ENCODE measurements at places on chromosomes 2 and 18.

GRCh38 chr18:55500316-55501086, 87.5 kb downstream of the TCF4 start:
- no peak for DNase-seq

DNA sequence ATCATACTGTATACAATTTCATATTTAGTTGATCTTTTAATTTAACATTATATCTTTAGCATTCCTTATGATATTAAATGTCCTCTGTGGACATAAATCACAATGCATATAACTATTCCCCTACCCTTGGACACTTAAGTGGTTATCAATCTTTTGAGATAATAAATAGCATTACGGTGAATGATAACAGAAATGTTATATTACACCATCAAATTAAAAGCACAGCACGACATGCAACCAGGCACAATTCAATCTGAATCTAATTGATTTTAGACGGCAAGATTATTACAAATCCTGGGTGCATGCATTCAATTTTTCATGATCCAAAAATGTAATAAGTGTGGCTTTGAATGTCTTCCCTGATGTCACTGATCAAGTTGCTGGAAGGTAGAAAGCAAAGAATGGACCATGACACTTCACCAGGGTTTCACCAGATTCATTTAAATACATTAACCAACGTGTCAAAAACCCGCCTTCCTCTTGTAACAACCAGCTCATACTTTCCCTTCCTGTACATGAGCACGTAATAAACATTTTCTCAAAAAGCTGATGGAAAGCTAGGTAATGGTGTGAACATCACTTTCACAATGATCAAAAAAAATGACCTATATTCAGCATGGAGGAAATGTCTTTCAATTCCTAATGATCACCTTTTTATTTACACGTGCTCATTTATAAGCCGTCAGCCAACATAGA, 513.7 kb upstream of the ID2 start:
- no peak for DNase-seq

- peak; percentile 35 for DNase-seq
Measured at GRCh38 chr2:232464544-232464885, 8.6 kb downstream of the ALPI start.

GRCh38 chr18:805755-806110, 6.3 kb downstream of the YES1 start:
- DNase-seq = no peak

DNA sequence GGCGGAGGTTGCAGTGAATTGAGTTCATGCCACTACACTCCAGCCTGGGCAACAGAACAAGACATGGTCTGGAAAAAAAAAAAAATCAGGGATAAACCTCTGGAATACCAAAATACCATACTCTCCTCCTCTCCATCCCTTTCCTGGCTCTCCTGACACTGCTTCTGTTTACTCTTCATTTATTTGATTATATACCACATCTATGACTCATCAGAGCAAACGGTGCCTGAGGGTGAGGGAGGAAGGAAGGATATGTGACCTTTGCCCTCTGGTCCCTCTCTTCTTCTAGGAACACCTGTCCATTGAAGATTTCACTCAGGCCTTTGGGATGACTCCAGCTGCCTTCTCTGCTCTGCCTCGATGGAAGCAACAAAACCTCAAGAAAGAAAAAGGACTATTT, 30.0 kb downstream of the VIL1 start:
- DNase-seq = no peak

GRCh38 chr2:154267983-154268382, 396.3 kb downstream of the GALNT13 start:
- DNase-seq = no peak

DNA sequence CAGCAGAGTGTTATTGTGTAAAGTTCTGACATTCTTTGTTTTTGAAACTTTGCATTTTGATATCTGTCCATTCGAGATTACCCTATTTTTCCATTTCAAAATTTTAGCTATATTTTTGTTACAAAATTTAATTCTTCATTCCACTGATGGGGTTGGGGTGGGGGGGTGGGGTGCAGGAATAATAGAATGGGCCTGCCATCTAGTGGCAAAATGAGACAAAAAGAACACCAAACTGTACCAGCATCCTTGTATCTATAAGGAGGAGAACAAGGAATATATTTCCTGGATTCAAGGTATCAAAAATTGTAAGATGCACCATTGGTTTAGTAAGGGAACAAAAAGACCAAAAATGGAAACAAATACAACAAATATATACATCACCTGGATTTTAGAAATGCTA, 27.9 kb upstream of the TTR start:
- DNase-seq = no peak

DNA sequence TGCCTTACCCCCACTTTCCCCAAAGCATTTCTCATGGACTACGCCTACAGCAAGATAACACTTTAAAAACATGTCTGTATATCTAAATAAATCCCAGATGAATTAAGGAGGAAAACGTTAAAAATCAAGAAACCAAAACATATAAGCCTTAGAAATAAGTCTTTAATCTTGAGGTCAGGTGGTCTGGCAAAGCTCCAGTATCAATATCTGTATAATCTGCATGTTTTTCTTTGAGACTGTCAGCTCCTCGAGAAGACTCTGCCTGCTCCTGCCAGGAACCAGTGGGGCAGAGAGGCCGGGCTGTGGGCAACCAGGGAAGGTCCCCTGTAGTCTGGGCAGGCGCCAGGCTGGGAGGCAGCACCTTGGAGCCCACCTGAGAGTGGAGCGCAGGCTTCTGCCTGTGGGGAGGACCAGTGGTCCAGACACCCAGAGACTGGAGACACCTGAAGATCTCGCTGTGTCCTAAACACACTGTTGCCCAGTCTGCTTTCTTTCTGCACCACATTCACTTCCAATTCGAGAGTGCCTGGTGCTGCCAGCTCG, 291.0 kb upstream of the SOX11 start:
- DNase-seq = no peak

DNA sequence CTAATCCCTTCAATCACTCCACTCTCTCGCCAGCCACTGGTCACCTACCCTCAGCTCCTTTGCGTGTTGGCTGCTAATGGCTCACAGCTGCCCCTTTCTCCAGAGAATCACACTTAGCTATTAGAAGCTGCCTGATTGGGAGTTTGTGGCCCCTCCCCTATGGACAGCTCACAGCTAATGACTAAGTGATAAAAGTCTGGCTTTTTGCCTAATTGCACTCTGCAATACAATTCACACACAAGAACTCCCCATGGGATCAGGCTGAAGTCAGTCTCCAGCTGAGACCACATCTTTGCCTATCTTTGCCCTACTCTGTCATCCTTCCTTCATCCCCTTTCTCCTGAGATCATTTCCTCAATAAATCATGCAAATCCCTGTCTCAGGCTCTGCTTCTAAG, 701.9 kb upstream of the RAB6C start:
- DNase-seq = no peak

GRCh38 chr2:159076241-159076640, 107.8 kb downstream of the TANC1 start:
- DNase-seq = no peak

DNA sequence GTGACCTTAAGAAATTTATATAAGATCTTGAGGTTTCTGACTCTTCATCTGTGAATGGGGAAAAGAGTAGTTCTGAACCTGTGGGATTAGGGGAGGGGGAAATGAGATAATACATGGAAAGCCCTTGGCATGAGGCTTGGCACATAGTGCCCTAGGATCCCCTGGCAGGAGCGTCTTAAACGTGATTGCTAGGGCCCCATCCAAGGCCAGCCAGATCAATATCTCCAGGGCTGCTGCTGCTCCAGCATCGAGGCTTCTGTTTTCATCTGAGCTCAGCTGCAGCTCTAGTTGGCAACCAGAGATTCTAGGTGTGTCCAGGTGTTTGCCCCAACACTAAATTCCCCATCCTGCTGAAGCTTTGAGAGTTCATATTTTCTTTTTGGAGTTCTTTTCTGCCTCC, 71.0 kb downstream of the IL1R2 start:
- no peak for DNase-seq

DNA sequence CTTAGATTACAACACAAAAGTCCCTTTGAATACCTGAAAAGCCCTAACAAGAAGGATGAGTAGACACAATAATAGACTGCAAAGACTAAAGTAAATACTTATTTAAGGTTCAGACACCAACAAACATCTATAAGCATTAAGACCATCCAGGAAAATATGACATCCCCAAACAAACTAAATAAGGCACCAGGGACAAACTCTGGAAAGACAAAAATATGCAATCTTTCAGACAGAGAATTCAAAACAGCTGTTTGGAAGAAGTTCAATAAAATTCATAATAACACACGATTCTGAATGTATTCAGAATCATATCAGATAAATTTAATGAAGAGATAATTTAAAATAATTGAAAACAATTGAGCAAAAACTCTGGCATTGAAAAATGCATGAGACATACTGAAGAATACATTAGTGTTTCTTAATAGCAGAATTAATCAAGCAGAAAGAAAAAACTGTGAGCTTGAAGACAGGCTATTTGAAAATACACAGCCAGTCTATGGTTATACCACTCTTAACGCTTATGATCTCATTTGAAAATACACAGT, 1388.8 kb downstream of the DSC3 start:
- DNase-seq = no peak

DNA sequence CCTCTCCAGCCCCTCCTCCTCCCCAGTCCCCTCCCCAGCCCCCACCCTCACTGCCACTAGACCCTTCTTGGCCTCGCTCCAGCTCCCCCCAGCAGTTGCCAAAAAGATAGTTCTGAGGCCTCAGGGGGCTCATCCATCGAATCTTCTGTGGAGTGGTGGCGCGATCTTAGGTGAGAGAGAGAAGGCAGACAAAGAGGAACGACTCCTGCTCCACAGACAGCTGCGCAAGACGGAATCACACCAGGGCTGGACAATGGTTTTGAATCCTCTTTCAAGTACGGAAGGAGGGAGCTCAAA, 68.1 kb downstream of the LAMA3 start:
- no peak for DNase-seq

- DNase-seq = no peak
Measured at GRCh38 chr2:199861132-199861774, 10.3 kb upstream of the FTCDNL1 start.

GRCh38 chr2:139825726-139826125, 1045.5 kb upstream of the NXPH2 start:
- no peak for DNase-seq

DNA sequence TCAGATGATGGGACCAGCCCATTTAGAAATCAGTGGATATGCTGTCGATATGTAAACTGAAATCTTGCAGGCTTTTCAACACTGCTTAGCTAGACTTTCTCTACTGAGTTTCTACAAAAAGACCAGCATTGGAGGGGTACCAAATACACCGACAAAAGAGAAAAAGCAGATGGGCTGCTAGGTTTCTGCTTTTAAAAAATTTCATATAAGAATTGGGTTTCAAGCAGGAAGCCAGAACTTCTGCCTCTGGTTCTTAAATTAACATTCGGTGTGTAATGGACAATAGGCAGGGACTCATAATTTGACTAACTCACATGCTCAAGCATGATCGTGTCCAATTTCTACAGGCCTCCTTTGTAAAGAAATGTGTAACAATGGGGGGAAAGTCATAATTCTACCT, 3.1 kb downstream of the ARL4C start:
- no peak for DNase-seq

DNA sequence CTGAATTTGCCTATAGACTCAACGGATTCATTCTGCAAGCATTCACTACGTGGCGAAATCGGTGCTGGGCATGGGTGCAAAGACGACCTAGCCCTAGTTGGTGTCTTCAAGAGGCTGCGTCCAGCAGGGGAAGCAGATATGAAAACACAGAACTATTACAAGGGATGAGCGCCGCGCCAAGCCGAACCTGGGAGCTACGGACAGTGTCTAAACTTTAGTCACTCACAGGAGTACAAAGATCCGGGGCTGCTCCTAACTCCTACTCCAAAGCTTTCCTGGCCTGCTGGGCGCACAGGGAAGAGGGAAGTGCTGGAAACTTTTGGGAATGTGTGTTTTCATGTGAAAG, 732 bp upstream of the ANXA4 start:
- DNase-seq = peak; percentile 76

- no peak for DNase-seq
Measured at GRCh38 chr2:235951982-235952381, 216.2 kb downstream of the GBX2 start.

DNA sequence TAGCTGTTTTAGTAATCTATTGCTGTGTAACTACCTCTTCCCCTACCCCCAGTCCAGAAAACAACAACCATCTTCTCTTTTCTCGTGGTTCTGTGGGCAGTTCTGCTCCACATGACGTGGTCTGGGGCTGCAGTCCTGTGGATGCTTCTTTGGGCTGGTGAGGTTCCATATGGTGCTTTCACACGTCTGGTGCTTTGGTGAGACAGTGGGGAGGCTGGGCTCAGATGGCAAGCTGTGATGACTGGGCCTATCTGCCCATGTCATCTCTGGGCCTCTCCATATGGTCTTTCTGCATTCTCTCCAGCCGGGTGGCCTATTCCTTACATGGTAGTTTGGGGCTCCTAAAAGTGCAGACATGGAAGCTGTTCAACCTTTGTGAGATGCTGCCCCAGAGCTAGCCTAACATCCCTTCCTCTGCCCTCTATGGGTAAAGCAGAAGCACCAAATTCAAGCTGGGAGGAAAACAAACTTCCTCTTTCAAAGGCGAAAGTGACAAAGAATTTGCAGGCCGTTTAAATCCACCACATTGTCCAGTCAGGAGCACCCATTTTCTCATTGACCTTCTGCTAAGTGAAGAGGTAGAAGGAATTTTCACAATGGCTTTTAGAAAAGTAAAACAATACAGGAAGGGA, 68.3 kb upstream of the IL1R1 start:
- no peak for DNase-seq

DNA sequence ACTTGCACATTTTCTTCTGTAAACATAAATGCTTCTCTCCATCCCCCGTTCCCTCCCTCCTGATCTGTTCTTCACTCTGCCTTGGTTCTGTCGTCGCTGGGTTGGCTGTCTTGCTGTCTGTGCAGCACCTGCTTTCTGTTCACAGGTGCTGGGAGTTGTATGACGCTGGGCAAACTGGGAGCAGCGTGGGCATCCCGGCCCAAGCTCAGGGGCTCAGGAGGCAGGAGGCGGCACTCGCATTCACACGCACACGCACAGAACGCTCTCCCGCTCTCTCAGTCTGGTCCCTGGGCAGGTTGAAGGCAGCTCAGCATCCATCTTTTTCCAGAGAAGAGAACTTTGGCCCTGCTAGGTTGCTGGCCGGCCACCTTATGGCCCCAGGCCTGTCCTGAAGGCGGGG, 55.7 kb downstream of the GBX2 start:
- DNase-seq = no peak

DNA sequence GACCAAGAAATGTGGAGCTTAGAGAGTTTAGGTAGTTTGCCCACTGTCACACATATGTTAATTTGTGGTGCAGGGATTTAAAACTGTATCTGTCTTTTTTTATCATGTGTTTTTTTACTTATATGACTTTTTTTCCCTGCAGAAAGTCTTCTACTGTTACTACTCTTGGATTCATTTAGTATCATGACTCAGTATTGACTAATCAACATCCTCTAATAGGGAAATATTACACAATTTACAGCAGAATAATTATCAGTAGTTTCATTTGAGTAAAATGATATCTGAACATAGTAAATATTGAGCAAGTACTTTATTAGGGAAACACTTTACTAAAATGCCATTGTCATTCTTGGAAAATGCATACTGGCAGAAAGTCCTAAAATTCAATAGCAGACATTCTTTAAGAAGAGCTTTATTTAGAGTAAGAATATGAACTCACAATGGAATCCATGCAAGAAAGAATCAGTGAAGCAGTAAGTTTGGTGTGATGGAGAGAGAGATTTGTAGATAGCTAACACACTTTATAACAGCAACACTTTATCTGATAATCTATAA, 425.9 kb upstream of the SLC8A1 start:
- no peak for DNase-seq

GRCh38 chr2:222595581-222595980, 60.3 kb downstream of the FARSB start:
- no peak for DNase-seq
